ENCODE measurements at places on chromosomes 16 and 17.

- no peak for DNase-seq
Measured at GRCh38 chr16:56300242-56300623, 108.9 kb downstream of the GNAO1 start.

GRCh38 chr16:87561200-87562105 is 40.9 kb upstream of the JPH3 start:
- DNase-seq: no peak

DNA sequence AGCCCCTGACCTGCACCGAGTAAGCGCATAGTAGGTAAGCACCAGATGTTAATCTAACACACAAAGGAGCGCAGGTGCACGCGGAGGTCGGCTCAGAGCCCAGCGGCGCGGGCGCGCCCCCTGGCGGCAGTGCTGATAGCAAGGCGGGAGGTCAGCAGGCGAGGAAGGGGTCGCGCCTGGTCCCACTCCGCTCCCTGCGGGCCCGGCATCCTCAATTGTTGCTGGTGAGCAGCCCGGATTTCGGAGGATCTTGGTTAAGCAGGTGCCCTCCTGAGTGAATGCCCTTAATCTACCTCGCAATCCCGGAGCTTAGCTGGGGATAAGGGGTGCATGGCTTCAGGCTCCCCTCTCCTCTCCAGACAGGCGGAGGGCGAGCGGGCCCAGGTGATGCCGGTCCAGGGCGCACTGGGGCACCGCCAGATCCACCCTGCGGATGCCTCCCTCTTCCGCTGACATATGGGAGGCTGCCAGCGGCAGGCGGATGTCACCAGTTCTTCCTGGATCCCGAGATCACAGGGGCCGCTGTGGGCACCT is 4.0 kb upstream of the WNT3 start:
- peak; percentile 23 for DNase-seq

DNA sequence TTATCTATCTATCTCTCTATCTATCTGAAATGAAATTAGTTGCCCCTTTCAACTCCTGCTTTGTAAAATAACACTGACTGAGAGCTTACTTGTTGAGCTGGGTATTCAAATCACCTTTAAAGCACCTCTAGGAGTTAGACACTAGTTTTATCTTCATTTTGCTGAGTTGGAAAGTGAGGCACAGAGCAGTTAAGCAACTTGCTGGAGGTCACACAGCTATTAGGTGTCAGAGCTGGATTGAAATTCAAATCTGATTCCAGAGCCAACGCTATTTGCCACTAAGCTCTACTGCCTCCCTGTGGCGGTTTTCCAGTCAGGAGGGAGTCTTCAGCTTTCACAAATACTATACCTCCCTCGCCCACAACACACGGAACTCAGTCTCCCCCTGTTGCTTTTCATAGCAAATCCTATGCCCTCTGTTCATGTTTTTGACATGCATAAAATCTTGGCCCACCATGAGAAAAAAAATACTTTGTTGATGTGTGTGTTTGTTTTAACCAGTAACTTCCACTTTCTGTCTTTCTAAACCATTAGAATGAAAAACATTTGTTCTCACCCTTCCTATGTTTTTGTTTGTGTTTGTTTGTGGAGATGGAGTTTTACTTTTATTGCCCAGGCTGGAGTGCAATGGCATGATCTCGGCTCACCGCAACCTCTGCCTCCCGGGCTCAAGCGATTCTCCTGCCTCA is 74.8 kb upstream of the SMURF2 start:
- peak; percentile 51 for DNase-seq

- DNase-seq: no peak
Measured at GRCh38 chr16:85847681-85848601, 48.4 kb downstream of the COX4I1 start.

DNA sequence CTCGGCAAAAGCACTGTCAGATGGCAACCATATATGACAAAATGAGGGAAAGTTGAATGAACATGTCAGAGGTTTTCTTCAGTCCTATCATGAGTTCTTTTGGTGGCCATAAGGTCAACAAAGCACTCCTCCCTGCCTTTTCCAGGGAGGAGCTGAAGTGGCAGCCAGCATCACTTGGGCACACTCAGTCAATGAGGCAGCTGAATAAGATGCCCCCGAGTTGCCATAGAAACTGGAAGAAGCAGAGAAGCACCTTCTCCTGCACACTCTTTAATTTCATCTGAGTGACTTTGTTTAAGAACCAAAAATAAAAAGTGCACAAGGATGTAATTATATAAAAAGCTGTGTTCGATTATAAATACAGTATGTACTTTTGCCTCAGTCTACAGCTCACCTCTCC is 16.0 kb downstream of the KCNJ2 start:
- DNase-seq: no peak

DNA sequence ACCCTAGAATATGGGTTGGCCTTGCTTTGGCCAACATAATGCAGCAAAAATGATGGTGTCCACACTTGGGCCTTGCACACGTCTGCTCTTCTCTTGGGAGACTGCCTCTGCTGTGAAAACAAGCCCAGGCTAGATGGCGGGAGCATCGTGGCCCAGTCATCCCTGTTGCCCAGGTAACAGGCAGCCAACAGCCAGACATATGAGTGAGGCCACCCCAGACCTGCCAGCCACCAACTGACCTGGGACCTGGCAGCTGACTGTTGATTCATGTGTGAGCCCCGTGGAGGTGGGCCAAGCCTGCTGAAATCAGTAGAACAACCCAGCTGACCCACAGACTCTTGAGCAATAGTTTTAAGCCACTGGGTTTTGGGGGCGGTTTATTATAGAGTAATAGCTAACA is 39.4 kb upstream of the CDH3 start:
- DNase-seq: no peak

GRCh38 chr16:67234180-67234597 is 7.3 kb downstream of the TMEM208 start:
- no peak for DNase-seq

- no peak for DNase-seq
Measured at GRCh38 chr17:30413109-30413508, 34.4 kb downstream of the CPD start.

- peak; percentile 77 for DNase-seq
Measured at GRCh38 chr17:58317421-58318064, 11.1 kb downstream of the TSPOAP1 start.

DNA sequence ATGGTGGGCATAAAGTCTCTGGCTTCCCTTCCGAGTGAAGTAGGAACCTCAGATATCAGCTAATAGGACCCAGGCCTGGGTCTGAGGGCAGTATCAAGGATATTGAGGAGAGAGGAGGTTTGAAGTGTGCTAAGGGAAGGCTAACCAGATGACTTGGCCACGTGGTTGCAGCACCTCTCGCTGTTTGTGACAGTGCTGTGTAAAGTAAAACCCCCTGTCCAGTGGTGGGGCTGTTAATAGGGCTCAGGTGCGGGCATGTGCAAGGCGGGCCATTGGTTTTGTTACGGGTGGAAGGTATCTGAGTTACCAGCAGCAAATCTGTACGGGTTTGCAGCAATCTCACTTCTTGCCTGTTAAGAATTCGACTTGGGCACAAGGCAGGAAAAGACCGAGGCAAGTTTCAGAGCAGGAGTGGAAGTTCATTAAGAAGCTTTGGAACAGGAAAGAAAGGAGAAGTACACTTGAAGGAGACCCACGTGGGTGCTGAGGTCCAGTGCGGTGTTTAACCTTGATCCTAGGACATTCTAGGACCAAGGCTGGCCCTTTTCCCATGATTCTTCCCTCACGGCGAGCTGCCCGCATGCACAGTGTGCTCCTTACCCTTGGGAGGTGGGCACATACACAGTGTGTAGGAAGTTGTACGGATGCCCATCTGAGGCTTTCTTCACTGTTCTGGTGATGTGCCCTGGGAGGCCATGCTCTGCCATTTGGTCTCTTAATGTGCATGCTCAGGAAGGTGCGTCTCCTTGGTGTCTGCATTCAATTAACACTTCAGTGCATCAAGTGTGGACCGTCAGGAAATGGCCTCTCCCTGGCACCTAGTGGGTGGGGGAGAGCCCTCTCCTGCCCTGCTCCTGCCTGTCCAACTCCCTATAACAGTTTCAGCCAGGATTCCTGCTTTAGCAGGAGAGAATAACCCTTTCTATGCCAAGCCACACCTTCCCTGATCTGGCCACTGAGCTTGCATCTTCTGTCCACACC is 20.3 kb downstream of the SGF29 start:
- DNase-seq: no peak

GRCh38 chr16:27239906-27240655 is 28.5 kb downstream of the NSMCE1 start:
- no peak for DNase-seq

DNA sequence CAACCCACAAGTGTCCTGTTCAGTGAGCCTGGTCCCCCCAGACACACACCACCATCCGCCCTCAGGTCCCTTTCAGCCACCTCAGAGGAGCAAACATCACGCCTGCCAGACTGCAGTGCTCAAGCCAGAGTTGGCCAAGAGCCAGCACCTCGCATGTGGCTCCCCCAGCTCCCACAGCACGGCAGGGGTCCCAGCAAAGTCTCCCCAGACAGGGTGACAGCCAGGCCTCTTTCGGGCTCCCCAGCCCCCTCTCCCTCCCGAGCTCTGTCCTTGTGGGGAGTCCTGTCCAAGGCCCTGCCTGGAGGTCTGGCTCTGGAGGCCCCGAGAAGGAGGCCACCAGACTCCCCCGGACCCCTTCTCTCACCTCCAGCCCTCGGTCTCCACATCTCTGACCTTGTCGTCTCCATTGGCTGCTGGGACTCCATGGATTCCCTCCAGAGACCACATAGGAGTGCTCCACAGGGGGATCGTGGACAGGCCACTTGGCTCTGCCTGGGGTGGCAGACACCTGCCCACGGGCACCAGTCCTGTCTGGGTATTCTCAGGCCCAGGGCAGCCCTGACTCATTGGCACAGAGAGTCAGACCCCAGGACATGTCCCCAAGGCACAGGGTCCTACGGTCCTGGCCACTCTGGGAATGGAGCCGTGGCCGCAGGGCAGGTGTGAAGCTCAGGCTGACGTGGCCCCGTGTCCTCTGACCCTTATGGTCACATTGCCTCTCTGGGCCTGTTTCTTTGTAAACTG is 1.8 kb upstream of the MYADML2 start:
- no peak for DNase-seq

- no peak for DNase-seq
Measured at GRCh38 chr17:50562242-50563091, 2.0 kb downstream of the CACNA1G start.

DNA sequence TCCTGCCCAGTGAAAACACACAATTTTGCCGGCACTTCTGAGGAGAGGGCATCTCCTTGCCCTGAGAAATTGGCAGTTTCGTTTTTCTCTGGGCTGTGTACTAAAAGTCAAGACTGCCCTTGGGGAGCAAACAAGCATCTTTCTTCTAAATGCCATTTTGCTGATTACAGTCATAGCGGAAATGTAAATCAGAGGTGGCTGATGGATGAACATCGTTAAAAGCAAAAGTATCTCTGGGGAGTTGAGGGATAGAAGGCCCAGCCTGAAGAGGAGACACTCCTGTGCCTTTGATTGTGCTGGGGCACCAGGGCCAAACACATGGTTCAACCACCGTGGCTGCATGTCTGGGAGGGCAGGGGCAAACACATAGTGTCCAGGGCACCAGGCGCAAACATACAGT is 49.8 kb downstream of the ABCC12 start:
- DNase-seq: no peak

DNA sequence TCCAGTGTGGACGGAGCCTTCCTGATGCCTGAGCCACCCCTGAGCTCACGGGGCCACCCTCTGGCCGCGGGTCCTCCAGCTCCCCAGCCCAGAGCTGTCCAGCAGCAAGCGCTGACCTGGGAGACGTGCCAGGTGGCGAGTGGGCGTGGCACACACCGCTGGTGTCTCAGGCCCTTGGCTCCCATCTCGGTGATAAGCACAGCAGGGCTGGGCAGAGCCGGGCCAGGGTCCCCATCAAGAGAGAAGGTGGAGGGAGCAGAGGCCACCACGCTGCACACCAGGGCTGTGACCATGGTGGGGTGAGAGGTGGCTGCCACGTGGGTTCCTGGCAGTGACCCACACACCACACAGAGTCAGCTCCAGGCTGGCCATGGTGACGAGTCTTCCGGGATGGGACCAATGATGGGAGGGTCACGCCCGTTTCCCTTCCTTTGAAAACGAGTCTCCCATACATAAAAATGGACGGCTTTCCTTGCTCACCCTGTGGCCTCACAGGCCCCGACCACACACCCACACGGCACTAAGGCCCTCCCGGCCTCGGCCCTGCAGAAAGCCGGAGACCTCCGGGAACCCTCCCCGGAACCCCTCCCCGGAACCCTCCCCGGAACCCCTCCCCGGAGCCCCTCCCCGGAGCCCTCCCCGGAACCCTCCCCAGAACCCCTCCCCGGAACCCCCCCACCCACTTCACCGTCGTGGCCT is 16.8 kb downstream of the UTS2R start:
- DNase-seq: no peak

GRCh38 chr16:22291860-22292318 is 5.3 kb upstream of the POLR3E start:
- DNase-seq: no peak

DNA sequence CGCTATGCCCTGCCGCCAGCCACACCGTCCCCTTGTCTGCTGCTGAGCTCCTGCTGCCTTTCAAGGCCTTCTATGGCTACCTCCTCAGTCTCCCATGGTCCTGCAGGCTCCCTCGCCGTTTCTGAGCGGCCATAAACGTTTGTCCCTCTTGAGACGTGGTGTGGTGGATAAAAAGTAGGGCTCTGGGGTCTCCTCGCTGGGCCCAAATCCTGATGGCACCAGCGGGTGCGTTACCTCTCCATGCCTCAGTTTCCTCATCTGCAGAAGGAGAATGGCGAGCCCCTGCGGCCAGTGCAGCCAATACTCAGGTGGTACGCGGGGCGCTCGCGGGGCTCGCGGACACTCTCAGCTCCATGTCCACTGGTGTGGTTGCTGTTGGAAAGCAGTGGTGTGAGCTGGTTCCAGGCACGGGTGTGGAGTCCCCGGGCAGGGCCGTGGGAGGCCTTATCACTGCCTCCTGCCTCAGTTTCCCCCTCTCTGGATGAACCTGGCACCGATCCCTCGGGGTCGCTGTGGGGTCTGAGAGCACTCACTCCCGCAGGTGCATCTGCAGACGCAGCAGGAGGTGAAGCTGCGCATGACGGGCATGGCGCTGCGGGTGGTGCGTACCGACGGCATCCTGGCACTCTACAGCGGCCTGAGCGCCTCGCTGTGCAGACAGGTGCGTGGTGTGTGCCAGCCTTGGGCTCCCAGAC is 2.5 kb downstream of the SLC25A10 start:
- no peak for DNase-seq

DNA sequence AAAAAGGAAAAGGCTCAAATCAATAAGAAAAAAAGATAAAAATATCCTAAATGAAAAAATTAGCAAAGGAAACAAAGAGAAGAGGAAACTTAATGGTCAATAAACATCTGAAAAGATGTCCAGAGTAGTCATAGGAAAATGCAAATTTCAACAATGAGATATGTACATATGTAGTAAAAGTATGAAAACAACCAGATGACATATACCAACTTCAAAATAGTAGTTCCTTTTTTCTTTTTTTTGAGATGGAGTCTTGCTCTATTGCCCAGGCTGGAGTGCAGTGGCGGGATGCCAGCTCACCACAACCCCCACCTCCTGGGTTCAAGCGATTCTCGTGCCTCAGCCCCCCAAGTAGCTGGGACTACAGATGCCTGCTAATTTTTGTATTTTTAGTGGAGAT is 21.7 kb upstream of the NFAT5 start:
- DNase-seq: no peak

DNA sequence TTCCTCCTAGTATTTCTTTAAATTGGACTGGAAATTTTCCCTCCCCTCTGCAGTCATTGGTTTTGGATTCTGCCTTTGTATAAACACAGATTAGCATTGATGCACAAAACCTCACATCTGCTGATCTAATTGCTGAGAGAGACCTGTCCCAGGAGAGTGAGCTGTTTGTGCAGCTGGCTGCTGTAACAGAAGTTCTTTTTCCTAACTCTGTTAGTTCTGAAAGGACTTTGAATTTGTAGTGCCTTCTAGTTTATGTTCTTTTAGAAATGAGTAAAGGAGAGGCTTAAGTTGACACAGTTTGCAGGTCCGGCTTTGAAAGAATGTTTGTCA is 45.2 kb upstream of the KPNB1 start:
- DNase-seq: no peak
